ENCODE measurements at places on chromosomes 4 and X.

GRCh38 chrX:576904-577560 lies 53.6 kb upstream of the SHOX start:
- DNase-seq = no peak

- DNase-seq = no peak
Measured at GRCh38 chr4:85391589-85392410, 83.2 kb upstream of the ARHGAP24 start.

DNA sequence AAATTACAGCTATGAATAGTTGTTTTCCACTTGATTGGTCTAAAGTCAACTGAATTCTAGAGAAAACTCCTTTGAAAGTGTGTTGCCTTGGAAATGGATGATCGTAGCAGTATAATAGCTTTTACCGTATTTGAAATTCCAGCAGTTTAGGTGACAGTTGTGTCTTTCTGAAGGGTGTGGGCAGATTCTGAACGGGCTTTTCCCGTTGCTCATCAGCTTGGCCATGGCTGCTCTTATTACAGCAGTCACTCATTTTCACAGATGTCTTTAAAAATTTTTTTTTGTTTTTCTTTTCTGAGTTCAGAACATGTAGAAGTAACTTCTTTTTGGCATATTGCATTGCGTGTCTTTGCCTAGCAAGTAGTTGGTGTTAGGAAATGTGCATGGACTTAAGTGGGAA lies 69.6 kb upstream of the SLC4A4 start:
- DNase-seq = no peak

DNA sequence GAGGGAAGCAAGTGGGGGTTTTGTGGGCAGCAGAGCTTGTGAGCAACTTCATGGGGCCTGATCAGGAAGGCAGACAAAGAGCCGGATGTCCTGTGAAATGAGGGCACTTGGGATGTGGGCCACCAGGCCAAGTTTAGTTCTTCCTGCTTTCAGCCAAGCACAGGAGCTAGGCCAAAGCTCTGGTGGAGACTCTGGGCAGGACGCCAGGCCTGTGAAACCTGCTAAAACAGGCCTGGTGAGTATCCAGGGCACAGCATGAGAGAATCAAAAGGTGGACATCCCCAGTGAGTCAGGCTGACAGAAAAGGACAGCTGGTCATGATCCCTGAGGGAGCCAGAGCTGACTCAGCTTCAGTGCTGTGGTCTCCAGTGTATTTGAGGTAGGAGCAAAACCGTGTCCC lies 95.7 kb downstream of the NPNT start:
- peak; percentile 81 for DNase-seq

DNA sequence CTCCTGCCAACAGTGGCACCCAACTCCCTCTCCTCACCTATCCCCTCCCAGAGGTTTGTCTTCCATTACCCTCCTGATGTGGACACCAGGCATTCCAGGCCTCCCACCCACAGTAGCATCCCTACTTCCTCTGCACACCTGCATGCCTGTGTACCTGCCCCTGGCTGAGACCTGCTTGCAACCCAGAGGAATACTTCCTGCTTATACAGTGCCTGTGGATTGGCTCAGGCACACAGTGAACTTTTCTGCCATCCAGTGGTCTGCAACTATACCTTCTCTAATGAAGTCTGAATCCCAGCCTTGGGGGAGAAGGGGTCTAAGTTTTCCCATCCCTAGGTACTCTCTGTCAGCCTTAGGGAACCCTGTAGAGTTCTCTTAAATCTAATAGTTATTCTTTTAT lies 169.9 kb downstream of the IQCM start:
- DNase-seq = no peak

DNA sequence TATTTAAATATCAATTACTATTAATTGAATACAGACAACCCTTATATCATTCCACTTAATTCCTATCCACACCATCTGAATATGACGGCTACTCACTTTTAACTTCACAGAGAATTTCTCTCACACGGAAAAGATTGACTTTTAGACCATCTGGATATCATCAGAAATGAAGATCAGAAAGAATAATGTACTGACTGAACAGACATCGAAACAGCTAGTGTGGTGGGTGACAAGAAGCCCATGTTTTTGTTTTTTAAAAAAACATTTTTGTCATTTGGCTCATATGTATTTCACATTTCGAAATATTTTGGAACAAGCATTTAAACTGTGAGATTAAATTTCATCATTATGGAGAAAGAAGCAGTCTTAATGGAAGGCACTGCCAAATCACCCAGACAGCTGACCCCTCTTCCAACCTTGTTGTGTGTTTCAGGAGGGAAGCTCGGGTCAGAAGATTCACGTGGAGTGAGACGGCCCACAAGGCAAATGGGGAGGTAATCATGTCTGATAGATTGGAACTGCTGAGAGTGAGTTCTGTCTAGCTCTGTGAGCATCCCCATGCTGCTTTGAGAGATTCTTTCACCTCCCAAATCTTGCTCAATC lies 204.2 kb upstream of the RASGEF1B start:
- DNase-seq = no peak

GRCh38 chrX:14029039-14029424 lies 660 bp downstream of the GEMIN8 start:
- no peak for DNase-seq

- DNase-seq = peak; percentile 32
Measured at GRCh38 chrX:40140706-40141499, 43.1 kb upstream of the BCOR start.

DNA sequence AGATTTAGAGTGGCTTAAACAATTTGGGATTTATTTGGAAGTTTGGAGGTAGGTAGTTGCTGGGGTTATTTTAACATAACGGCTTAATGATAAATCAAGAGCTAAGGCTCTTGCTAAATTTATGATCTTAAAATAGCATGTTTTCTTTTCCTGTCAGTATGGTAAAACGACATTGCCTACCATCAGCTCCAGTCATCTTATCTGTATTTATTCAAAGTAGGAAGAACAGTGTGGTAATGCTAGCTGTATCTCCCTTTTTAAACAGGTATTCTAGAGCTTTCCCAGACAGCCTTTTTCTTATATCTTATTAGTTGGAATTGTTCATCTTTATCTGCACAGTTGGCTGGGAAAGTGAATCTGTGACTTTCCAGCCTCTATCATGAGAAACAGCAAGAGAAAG lies 110.2 kb downstream of the SLC4A4 start:
- no peak for DNase-seq

GRCh38 chr4:8368061-8368481 lies 72.5 kb downstream of the ACOX3 start:
- no peak for DNase-seq

GRCh38 chr4:139675651-139676050 lies 10.0 kb downstream of the MGST2 start:
- no peak for DNase-seq

- no peak for DNase-seq
Measured at GRCh38 chrX:12440246-12440645, 302.0 kb downstream of the FRMPD4 start.

DNA sequence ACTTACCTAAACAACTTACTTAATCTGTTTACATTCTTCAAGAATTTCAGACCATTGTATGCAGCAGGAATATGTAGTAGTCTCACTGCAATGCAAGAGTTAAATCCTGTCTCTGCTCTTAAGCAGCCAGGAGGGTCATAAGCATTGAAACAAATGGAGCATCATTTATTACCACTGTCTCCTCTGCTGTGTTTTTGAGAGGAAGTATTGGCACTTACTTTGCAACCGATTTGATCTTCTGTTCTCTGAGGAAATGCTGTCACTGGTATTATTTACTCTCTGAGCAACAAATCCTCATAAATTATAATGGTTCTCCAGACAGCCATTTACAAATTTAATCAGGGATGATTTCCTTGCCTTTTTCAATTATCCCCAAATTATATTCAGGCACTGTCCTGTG lies 1367.1 kb downstream of the STIM2 start:
- no peak for DNase-seq

- DNase-seq = peak; percentile 7
Measured at GRCh38 chr4:5638976-5639375, 69.4 kb downstream of the EVC2 start.

- DNase-seq = no peak
Measured at GRCh38 chr4:52846502-52846901, 15.6 kb upstream of the RASL11B start.

DNA sequence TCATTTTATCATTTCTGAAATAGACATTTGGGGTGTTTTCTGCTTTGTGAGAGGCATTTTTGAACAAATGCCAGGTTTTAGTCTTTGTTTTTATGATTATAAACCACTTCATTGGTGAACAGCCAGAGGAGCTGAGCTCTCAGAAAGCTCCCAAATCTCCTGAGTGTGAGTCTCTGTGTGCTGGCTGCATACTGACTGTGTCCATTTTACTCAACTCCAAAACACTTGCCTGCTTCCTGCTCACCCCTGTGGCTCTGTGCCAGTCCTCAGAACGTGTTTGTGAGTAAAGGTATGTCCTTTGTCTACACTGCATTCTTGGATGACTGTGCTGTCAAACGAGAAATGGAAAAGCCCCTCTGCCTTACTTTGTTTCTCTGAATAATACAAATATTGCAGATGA lies 5.4 kb upstream of the LRAT start:
- DNase-seq = no peak

- no peak for DNase-seq
Measured at GRCh38 chr4:147339100-147339499, 141.8 kb upstream of the EDNRA start.

DNA sequence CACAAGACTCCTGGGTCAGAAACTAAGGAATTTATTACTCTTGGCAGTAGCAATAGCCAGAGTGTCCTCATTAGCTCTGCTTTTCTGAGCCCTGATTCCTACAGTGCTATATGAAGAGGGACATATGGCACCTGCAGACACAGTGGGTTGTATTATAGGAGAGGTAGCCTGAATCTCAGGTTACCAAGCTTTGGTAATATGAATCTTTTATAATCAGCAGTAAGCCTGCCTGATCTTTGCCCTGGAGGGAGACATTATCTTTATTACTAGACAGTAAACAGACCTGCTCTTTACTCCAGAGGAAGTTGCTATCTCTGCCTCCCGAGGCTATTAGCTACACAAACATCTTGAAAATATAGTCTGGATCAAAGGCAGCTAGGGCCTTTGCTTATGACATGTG lies 62.5 kb upstream of the HOPX start:
- no peak for DNase-seq

DNA sequence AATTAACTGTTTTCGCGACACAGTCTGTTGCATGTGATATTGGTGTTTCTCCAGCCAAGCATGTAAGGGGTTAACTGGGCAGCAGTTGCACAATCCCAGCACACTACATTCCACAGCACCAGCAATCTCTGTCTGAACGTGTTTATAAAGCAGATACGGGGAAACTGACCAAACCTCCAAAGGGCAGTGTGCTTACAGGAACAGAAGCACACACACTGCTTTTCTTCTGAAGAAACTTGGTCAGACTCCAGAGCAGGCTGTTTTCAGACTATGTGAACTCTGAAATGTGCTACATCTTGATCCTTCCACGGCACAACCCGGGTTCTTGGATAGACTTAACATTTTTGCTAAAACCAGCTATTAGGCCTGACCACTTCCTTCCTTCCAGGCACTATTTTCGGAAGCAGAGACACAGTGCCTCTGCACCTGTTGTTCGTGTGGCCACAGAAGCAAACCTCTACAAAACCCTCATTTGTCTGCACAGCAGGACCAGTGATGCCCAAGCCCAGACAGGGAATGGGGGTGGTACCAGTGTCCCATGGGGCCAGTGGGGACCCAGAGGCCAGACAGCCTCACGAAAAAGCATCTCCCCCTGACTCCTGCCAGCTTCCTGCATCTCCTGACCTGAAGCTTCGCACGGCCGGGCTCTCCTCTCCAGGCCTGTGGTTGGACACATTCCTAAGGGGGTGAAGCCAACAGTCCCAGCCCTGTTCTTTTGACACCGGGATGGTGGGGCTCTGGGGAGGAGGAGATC lies 90.1 kb downstream of the IRF2 start:
- peak; percentile 57 for DNase-seq

DNA sequence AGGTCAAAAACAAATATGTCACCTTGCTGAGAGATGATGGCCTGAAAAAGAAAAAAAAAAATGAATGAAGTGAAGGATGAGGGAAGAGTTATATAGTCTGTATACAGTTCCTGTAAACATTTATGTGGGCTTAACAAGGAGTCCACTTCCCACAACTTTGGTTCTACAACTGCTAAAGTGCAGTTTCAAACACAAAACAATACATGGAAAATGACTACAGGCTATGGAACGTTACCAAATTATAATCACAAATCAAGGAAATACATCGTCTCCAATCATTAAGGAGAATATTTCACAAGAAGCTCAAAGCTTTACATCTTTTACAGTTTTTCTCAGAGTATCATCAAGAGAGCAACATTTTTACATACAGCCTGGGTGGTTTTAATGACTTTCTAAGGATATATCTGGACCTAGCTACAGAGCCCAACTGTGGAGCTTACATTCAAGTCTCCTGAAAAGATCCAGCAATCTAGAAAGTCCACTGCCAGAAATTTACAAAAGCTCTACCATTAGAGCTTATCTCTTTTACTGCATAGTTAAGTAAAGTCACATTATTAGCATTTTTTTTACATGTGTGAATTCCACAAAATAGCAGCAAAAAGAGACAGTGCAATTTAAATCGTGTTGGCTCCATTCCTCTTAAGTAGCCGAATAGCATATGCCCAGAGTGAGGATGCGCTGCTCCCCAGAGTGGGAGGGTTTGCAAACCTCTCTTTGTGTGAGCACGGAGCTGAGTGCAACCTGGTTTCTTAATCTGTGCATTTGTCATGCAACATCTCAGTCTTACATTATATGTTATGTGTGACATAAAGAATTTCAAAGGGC lies 128.3 kb downstream of the MANBA start:
- no peak for DNase-seq

GRCh38 chr4:14916554-14917297 lies 85.6 kb upstream of the CPEB2 start:
- peak; percentile 13 for DNase-seq

DNA sequence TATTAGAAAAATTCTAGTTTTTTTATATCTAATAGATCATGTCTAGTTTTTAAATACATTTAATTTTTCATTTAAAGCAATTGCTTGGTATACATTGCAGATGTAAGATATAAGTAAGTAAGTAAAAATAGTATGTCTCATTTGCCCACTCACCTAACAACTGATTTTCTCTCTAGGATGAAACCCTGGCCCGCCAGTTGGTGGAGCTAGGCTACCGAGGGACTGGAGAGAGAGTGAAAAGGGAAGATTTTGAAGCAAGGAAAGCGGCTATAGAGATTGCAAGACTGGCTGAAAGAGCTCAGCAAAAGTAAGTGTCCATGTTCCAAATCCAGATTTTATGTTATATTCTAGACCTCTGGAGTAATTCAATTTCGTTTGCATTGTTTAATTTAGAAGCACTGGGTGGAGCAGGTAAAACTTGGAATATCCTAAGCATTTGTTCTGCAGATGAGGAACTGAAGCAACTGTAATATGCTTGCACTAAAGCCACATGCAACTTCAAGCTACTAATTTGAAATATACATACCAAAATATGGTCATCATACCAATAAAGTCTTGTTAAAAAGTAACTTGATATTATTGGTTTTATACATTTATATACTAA lies 27.1 kb downstream of the CFAP299 start:
- DNase-seq = no peak

GRCh38 chrX:132393992-132394391 lies 94.8 kb downstream of the MBNL3 start:
- DNase-seq = no peak

GRCh38 chr4:120722655-120723054 lies 199.9 kb downstream of the PRDM5 start:
- DNase-seq = no peak

- no peak for DNase-seq
Measured at GRCh38 chr4:85909851-85910250, 434.9 kb downstream of the ARHGAP24 start.

Measured in smooth muscle cell of the brain vasculature (primary cell).